ENCODE measurements at places on chromosomes 6 and 20.

GRCh38 chr6:105794870-105795269 lies 291.3 kb upstream of the PRDM1 start:
- no peak for DNase-seq

DNA sequence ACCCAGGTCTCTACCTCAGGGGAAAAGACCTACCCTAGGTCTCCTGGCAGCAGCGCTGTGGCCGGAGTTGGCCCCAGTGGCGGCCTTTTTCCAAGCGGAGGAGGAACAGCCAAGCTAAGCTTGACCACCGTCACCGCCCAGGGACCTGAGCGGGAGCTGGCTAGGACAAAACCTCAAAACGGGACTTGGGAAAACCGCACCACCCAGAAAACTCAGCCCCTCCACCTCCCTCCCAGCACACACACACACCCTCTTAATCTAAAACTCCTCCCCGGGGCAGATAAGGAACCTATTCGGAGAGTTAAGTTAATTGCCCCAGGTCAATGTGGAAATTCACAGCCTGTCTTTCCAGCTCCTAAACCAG lies 2.7 kb upstream of the TRERF1 start:
- no peak for DNase-seq

- no peak for DNase-seq
Measured at GRCh38 chr6:143160439-143161220, 99.9 kb downstream of the AIG1 start.

DNA sequence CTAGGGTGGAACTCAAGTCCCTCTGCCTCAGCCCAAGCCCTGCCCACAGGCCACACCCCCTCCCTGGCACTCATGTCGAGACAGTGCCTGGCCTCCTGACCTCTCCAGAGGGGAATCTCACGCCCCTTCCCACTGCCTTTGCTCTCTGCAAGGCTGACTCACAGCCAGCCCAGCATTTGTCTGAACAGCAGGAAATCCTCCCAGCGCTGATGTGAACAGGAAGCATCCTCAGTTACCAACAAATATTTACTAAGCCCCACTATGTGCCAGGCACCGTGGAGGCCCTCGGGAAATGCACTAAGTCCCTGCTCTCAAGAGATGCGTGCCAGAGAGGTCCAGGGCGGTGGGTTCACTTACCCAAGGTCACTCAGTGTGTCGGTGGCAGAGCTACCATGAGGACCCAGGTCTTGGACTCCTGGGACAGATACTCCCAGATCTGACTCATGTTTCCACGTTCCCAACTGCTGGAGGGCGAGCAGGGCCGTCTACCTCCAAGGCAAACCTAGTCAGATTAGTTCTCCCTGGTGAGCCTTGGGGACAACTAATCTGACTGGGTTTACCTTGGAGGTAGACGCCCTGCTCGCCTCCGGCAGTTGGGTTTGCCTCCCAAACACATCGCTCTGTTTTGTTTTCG lies 7.8 kb downstream of the ADA start:
- DNase-seq = peak; percentile 94

DNA sequence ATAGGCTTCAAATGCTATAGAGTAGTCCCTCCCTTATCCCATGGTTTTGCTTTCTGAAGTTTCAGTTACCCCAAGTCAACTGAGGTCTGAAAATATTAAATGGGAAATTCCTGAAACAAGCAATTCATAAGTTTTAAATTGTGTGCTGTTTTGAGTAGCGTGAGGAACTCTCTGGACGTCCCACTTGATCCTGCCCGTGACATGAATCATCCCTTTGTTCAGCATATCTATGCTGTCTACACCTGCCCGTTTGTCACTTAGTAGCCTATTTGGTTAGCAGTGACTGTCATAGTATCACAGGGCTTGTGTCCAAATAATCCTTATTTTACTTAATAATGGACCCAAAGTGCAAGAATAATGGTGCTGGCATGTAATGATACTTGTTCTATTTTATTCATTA lies 5.0 kb downstream of the PCMT1 start:
- DNase-seq = no peak

DNA sequence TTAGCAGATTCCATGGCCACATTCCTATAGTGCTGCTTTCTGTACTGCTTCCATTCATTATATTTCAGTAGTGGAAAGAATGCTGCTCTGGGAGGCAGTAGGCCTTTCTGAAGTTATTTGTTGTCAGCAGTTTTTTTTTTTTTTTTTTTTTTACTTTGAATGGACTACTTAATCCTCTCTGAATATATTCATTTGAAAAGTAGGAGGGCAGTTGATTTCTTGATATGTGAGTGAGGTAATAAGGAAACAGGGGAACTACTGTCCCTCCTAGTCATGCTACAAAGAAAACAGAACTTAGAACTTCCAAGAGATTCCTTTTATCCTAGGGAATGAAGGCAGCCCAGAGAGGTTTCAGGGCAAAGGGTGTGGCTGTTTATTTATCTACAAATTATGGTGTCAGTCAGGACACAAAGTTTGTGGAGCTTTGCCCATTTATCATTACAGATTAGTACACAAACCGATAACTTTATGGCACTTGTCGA lies 155.9 kb downstream of the JARID2 start:
- DNase-seq = no peak

GRCh38 chr6:125717120-125717731 lies 32.2 kb upstream of the HEY2 start:
- no peak for DNase-seq

GRCh38 chr20:50129662-50130355 lies 16.9 kb upstream of the UBE2V1 start:
- DNase-seq = no peak

- no peak for DNase-seq
Measured at GRCh38 chr20:11090751-11091150, 417.0 kb upstream of the JAG1 start.

- DNase-seq = no peak
Measured at GRCh38 chr6:157845493-157846259, 22.6 kb downstream of the SNX9 start.

DNA sequence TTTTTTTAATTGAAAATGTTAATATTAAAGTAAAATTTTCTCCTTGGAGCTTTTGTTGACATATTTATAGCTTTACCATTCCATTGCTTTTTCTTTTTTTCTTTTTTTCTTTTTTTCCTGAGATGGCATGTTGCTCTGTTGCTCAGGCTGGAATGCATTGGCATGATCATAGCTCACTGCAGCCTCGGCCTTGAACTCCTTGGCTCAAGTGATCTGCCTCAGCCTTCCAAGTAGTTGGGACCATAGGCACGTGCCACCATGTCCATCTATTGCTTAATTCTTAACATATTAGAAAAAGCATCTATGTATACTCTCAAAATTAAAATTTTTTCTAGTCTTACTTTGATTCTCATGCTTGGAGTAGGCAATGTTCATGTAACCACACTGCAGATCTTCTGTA lies 43.0 kb downstream of the RALGAPB start:
- no peak for DNase-seq
